NB4 (cell line): ENCODE measurements at places on chromosomes 5 and 9.

GRCh38 chr9:86794391-86795046, 152.8 kb downstream of the GAS1 start:
- DNase-seq, result no peak

GRCh38 chr9:121599872-121600585, 51.4 kb upstream of the DAB2IP start:
- no peak for DNase-seq

- DNase-seq, result no peak
Observed at GRCh38 chr5:129760636-129761325, 12.9 kb downstream of the MINAR2 start.

- no peak for DNase-seq
Observed at GRCh38 chr9:124645274-124645673, 125.8 kb downstream of the NR6A1 start.

DNA sequence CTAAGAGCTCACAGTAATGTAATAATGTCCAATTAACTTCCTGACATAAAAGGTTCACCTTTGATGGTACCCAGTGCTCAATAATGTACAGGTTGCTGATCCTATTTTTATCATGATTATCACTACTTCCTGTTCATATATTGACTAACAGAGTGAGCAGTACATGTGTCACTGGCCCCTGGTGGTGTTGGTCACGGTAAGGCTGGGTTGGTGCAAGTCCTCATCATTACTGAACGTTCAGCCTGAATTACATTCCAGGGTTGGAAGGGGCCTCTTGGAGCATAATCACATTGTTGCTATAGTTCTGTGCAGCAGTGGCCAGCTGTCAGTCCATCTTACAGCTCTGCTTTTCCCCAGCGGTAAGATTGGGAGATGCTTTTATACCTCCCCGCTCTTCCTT, 24.2 kb upstream of the CKMT2 start:
- DNase-seq, result no peak

- no peak for DNase-seq
Observed at GRCh38 chr5:131473731-131474130, 161.3 kb downstream of the RAPGEF6 start.

GRCh38 chr5:127650649-127651048, 1.8 kb downstream of the CTXN3 start:
- DNase-seq, result peak; percentile 2
